PC-3 (cell line): ENCODE measurements at places on chromosomes 4 and X. TPM values are rescaled to one million over a fixed set of nuclear protein-coding genes. Genes with fewer than 3 reads are reported as not detected.
A peak's percentile ranks its signal among the peaks of the same experiment; 100 is the strongest.

DNA sequence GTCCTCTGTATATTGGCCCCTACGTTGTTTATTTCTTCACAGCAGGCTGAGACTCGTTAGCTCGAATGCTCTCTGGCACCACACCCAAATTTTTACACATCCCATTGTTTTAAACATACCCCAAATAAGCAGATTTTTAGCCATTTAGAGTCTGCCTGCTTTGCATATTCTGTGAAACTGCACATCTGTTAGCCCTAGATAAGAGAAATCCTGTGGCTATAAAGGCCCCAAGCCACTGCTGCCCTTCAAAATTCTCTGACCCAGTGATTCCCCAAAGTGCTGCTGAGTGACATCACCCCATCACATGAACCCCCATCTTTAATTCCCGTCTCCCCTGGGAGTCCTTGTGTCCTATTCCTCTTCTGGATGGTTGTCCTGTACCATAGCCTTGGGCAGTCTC is 20.8 kb downstream of the TEX13C start:
- no peak for DNase-seq

- DNase-seq, result no peak
Observed at GRCh38 chr4:122744229-122744628, 11.7 kb downstream of the BBS12 start.

GRCh38 chr4:113810906-113811305 is 49.4 kb upstream of the CAMK2D start:
- no peak for DNase-seq

- DNase-seq, result no peak
Observed at GRCh38 chrX:6383488-6383887, 151.4 kb downstream of the VCX3A start.

GRCh38 chr4:43048570-43048969 is 156.1 kb downstream of the GRXCR1 start:
- DNase-seq, result peak; percentile 15

DNA sequence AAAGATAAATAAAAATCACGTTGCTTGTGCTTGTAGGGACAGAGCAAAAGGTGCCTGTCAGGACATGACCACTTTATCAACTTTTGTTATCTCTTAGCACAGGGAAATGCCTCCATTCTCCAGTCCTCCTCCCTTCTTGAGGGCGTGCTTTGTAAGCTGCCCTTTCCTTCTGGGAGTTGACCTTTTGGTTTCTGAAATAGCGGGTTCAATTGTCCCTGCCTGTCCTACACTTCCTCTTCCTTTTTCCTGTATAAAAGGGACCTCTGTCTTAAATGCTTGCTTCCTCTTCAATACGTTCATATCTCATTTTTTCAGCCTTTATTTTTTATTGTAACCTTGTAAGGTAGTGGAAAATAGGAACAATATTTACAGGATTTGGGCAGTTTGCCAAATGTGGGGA is 153.5 kb downstream of the SH3BGRL start:
- no peak for DNase-seq

DNA sequence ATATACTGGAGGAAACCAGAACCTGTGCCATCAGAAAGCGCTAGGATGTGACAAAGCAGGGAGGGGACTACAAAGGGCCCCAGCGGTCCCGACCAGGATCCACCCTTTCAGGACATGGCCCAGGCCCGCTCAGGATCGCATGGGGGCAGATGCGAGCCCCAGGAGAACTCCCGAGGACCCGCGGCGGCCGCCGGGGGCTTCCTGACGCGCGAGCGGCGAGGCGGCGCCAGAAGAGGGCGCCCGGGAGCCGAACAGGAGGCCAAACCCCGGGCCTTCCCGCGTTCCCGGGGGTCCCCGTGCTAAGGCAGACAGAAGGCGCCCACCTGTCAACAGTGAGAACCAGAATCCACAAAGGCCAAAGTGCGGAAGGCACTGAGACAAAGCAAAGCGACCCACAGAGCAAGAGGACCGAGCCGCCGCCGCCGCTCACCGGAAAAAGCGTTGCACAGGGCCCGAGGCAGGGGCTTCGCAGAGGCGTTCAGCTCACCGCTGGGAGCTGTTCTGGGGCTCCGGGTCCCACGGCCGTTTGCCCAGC is 7.3 kb upstream of the OPN1LW start:
- DNase-seq, result peak; percentile 76

GRCh38 chr4:150315175-150315574 is 236.9 kb downstream of the DCLK2 start:
- no peak for DNase-seq

GLRA3 gene
- not detected in 2 replicates for total RNA-seq

HSFX3 gene
- total RNA-seq, result not detected in 2 replicates
